ENCODE measurements at places on chromosomes 1 and 21. TPM values are rescaled to one million over a fixed set of nuclear protein-coding genes. Genes with fewer than 3 reads are reported as not detected.

TEX38 gene
- not detected for polyA plus RNA-seq

MACO1 gene
- polyA plus RNA-seq: 17.2 TPM

FAM229A gene
- polyA plus RNA-seq: 3.6 TPM

RGS1 gene
- polyA plus RNA-seq: 1.1 TPM

SPRR1B gene
- polyA plus RNA-seq: not detected

LIPI gene
- polyA plus RNA-seq: 0.29 TPM

VSIG8 gene
- not detected for polyA plus RNA-seq

BACE2 gene
- 39.3 TPM for polyA plus RNA-seq

SLAMF1 gene
- 0.08 TPM for polyA plus RNA-seq

NRIP1 gene
- polyA plus RNA-seq: 51.7 TPM

ACKR1 gene
- 3.1 TPM for polyA plus RNA-seq

All from muscle of back (tissue), 13 donors.